Stimulated activated CD4-positive, alpha-beta T cell treated with anti-CD3 and anti-CD28 coated beads, Interleukin-12 subunit alpha, Interleukin-12 subunit beta, amount 100 ng/mL, for 4 hours (primary cell): ENCODE measurements at places on chromosomes 3 and 15.

GRCh38 chr15:99453637-99454030, 112.2 kb upstream of the MEF2A start:
- no peak for DNase-seq

DNA sequence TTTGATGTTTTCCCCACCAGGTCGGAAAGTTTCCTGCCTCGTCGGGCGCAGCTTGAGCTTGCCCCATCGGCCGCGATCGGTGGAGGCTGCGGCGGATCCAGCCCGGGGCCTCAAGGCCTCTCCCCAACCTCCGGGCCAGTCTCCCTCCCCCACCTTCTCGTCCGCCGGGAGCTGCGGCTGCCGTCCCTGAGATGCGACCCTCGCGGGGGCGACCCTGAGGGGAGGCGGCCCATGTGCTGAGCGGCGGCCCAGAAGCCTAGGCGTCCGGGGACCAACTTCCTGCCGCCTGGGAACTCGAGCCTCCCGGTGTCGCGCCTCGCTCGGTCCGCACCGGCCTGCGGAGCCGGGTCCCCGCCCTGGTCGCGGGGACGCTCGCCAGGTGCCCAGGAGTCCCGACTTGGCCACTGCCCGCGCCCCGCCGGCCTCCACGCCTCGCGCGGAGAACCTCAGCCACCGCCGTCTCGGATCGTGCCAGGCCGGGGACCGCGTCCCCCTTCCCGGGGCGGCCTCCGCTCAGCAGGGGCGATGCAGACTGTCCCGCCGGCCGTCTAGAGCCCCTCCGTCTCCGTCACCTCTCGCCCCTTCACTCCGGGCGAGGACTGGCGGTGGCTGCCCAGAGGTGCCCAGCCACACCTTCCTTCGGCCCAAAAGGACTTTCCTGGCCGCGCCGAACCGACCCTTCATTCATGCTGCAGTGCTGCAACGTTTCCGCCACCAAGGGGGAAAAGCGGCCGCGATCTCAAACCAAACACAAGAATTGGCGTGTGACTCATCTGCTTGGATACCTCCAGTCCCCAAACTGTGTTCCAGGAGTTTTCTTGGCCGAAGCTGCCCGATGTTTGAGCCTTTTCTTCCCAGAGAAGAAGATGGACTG, 656 bp downstream of the SLMAP start:
- DNase-seq, result peak; percentile 19

GRCh38 chr3:148820361-148821245, 7.0 kb upstream of the CPB1 start:
- DNase-seq, result no peak

GRCh38 chr15:45534821-45535220, 12.3 kb upstream of the SLC30A4 start:
- DNase-seq, result no peak

DNA sequence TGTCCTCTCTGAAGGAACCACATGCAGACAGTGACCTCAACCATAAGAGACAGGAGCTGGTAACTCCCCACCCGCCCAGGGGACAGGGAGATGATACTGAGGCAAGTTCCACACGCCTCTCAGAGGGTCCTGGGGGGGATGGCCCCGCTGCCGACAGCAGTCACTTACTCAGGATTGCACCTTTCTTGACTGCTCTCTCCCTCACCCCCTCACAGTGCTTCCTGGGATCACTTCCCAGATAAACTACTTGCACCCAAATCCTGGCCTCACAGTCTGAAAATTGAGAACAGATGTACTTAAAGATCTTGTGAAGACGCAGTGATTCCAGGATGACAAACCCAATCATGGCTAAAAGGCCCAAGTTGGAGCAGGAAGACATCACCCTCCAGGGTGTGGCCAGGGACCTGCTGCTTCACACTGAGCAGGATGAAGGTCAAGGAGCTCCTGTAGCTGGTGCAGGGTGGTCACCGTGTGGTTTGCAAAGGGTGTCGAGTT, 207.6 kb downstream of the ADAMTS17 start:
- no peak for DNase-seq

GRCh38 chr15:84938726-84939125, 42.9 kb upstream of the PDE8A start:
- no peak for DNase-seq

DNA sequence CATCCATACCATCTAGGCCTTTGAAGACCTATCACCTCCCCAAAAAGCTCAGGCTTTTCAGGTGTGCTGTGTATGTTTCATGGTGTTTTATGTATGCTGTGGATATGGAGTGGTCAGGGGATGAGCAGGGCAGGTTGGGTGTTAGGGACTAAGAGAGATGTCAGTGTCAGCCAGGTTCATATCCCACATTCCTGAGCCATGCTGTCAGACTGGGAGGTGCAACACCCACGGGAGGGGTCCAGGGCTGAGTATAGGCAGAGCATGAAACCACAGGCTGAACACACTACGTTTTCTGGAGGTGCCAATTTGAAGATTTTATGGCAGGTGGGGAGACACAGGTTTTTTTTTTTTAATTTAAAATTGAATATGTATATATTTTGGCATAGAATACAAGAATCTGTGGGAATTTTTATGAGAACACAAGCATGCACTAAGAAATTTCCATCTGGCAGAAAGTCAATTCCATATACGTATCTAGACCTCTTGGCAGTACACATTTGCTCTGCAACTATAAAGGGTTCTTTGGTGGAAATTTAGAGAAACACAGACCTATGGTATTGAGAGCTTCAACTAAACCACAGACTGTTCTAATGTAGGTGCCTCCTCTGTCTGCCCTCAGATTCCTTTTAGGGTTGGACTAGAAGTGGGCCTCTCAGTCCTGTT, 101.9 kb upstream of the RNU6-1 start:
- DNase-seq, result no peak

- no peak for DNase-seq
Measured at GRCh38 chr3:167863811-167864551, 128.5 kb downstream of the SERPINI1 start.

DNA sequence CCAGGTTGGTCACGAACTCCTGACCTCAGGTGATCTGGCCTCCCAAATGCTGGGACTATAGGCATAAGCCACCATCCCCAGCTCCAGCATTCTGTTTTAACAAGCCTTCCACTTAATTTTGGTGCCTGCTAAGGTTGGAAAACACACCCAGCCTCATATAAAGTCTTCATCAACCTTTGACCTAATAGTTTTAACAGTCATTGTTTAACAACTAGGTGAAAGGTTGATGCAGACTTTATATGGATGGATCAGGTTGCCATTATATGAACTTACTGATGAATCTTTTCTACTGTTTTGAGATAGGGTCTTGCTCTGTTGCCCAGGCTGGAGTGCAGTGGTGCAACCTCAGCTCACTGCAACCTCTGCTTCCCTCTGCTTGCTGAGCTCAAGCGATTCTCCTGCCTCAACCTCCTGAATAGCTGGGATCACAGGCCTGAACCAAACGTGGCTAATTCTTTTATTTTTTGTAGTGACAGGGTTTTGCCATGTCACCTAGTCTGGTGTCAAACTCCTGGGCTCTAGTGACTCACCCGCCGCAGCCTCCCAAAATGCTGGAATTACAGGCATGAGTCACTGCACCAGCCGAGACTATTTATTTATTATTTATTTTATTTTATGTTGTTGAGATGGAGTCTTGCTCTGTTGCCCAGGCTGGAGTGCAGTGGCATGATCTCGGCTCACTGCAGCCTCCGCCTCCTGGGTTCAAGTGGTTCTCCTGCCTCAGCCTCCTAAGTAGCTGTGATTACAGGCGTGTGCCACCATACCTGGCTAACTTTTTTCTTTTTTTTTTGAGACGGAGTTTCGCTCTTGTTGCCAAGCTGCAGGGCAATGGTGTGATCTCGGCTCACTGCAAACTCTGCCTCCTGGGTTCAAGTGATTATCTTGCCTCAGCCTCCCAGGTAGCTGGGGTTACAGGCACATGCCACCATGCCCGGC, 3.1 kb upstream of the RPAP1 start:
- no peak for DNase-seq

- no peak for DNase-seq
Measured at GRCh38 chr3:70824078-70824477, 511.6 kb upstream of the MDFIC2 start.

GRCh38 chr3:41920406-41920965, 41.4 kb downstream of the ULK4 start:
- no peak for DNase-seq

DNA sequence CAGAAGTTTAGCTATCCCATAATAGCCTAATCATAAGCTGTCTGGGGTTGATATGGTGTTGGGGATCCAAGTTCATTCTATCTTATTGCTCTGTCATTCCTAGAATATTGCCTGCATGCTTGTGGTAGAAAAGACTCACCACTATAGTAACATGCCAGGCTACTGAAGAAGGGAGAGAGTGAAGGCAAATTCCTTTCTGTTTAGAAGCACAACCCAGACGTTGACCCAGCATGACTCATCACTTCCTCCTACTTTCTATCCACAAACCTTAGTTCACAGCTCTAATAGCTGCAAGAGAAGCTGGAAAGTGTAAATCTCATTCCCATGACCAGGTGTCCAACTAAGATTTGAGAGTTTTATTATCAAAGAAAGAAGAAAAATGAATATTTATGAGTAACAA, 57.8 kb upstream of the NMD3 start:
- no peak for DNase-seq

DNA sequence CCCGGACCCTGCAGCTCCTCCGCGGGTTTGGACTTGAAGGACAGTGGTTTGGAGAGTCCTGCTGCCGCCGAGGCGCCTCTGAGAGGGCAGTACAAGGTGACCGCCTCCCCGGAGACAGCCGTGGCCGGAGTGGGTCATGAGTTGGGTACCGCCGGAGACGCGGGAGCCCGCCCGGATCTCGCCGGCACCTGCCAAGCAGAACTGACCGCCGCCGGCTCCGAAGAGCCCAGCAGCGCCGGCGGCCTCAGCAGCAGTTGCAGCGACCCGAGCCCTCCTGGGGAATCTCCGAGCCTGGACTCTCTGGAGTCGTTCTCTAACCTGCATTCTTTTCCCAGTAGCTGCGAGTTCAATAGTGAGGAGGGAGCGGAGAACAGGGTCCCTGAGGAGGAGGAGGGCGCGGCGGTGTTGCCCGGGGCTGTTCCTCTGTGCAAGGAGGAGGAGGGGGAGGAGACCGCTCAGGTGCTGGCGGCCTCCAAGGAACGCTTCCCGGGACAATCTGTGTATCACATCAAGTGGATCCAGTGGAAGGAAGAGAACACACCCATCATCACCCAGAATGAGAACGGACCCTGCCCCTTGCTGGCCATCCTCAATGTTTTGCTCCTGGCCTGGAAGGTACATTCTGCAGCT, 634 bp downstream of the MINDY2 start:
- DNase-seq, result peak; percentile 23

DNA sequence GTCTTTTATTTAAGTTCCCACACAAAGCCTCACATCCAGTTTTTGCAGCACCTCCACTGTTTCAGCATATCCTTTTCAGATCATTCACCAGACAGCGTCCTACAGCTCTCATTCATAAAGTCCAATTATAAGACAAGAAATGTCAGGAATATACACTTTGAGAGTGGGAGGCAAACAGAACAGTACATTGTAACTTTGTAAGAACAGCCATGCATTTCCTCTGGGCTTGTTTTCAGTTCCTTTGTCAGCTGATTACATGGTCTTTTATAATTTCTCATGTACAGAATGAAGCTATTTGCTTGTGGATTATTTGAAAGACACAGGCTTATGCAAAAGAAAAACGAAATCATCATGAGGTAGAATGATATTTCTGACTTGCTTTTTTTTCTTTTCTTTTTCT, 85.7 kb downstream of the SOX2 start:
- DNase-seq, result no peak

GRCh38 chr3:36895496-36896409, 49.1 kb downstream of the TRANK1 start:
- no peak for DNase-seq

DNA sequence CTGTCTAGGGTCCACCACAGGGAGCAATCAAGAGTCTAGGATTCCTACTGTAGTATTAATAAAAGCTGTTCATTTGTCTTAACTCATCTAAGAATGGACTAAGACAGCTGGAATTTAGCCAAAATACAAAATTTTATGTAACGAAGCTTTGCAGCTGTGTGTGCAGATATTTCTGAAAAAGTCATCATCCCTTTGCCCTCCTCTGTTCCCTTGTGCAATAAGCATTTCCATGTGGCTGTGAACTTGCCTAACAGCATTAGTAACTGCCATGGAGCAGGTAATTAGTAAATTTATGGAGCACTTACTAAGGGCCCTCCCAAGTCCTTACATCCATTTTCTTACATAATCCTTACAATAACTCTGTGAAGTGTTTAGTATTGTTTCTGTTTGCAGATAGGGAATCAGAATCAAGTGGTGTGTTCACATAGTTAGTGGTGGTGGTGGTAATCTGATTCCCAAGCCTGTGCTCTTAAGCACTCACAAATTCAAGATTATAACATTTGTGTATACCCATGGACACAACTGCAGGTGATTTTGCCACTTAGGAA, 114.5 kb downstream of the RARB start:
- DNase-seq, result no peak

GRCh38 chr3:127441764-127442163, 148.8 kb downstream of the TPRA1 start:
- DNase-seq, result no peak

- DNase-seq, result no peak
Measured at GRCh38 chr15:74808840-74809229, 3.8 kb upstream of the LMAN1L start.

DNA sequence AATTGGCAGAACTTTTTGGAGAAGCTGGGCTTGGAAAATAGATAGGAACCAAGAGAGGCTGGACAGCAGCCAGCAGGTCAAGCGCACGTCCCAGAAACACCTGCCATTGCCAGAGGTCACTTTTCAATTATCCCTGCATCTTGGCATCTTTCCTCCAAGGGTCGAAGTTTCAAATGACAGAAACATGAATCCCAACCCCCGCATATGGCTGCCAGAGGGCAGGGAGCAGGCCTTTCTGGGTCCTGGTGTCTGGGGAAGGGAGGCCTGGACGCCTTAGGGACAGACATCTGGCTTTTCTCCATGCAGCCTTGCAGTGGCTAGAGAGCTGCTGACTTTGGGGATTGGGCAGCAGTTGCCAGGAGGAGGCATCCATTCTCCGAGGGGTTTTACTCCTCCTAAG, 164.5 kb upstream of the TPM1 start:
- no peak for DNase-seq

DNA sequence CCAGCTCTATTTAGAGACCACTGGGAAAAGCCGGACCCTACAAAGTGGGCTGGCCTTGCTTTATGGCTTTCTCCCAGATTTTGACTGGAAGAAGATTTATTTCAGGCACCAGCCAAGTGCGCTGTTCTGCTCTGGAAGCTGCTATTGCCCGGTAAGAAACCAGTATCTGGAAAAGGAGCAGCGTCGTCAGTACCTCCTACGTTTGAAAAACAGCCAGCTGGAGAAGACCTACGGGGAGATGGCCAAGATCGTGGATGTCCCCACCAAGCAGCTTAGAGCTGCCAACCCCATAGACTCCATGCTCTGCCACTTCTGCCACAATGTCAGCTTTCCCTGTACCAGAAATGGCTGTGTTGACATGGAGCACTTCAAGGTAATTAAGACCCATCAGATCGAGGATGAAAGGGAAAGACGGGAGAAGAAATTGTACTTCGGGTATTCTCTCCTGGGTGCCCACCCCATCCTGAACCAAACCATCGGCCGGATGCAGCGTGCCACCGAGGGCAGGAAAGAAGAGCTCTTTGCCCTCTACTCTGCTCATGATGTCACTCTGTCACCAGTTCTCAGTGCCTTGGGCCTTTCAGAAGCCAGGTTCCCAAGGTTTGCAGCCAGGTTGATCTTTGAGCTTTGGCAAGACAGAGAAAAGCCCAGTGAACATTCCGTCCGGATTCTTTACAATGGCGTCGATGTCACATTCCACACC, 60.9 kb downstream of the PXYLP1 start:
- no peak for DNase-seq

- DNase-seq, result no peak
Measured at GRCh38 chr3:89138048-89138447, 30.6 kb downstream of the EPHA3 start.

GRCh38 chr3:194333981-194334320, 17.2 kb downstream of the CPN2 start:
- no peak for DNase-seq
